ENCODE measurements at places on chromosomes 1 and 21.
A peak's percentile ranks its signal among the peaks of the same experiment; 100 is the strongest.

DNA sequence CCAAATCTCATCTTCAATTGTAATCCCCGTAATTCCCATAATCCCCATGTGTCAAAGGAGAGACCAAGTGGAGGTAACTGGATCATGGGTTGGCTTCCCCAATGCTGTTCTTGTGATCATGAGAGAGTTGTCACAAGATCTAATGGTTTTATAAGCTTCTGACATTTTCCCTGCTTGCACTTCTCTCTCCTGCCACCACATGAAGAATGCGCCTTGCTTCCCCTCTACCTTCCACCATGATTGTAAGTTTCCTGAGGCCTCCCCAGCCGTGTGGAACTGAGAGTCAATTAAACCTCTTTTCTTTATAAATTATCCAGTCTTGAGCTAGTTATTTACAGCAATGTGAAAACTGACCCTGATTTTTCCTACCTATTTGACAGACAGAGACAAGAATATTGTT lies 162.5 kb upstream of the SYT6 start:
- DNase-seq, result no peak
- no peaks in the 10 kb centered on the region for H3K27me3 ChIP-seq
- H3K4me1 ChIP-seq, result no peaks in the 10 kb centered on the region

DNA sequence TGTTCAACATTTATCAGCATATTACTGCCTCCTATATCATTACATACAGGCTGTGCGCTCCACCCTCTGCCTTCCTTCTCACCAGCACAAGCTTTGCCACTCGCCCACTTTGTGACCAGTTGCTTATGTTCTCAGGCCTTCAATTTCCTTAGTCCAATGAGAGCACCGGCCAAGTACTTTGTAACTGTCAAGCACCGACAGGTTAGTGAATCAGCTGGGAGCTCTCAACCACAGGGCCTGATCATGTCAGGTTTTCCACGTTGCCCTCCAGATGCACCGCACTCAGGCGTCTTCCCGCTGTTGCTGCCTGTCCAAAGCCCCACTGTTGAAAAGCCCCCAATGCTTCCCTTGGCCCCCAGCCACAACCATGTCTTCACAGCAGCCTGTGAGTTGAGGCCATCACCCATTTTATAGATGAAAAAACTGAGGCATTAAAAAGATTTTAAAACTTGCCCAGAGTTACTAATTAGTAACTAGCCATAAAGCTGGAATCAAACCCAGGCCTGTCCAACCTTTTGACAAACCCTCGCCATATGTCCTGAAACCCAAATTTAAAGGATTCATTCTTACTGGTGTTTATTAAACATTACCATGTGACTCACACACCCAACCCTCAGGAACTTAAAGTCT lies 3.4 kb upstream of the KCNN3 start:
- H3K4me1 ChIP-seq, result peaks cover 16% of the 10 kb centered on the region
- H3K27ac ChIP-seq, result no peak overlapping the region
- no peak for DNase-seq

DNA sequence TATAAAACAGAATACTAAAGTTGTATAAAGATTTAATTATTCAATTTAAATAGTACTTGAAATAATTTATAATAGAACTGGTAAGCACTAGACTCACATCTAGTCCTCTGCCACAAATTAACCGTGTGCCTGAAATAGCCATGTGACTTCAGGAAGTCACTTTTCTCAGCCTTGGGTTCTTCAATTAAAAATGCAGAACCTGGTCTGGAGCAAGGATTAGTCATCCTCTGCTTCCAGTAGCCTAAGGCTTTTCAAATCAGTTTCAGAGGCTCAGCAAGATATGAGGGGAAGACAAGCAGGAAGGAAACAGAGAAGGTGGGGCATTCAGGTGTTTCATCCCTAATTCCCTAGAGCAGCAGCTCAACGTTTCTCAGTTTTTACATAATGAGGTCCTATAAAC lies 23.0 kb downstream of the DPH5 start:
- H3K27ac ChIP-seq, result no peak overlapping the region
- no peak overlapping the region for H3K4me3 ChIP-seq
- DNase-seq, result no peak
- H3K36me3 ChIP-seq, result no peaks in the 10 kb centered on the region
- no peaks in the 10 kb centered on the region for H3K4me1 ChIP-seq

DNA sequence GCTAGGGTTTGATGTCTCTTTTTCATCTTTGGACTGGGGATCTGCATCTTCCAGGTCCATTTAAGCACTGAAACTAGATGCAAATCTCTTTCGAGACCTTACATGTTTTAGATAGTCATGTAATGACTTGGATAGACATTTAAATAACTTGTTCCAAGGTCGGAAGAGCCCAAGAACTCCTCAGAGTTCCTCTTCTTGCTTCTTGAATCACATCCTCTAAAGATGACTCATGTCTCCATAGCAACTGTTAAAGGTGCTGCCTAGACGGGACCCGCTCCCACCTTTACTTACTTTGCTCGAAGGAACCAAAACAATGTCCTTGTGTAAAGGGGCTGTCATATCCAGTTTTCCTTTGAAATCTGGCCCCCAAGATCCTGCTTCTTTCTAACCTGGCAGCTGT lies 130.0 kb downstream of the EDEM3 start:
- H3K4me1 ChIP-seq, result peaks cover 2% of the 10 kb centered on the region
- no peak overlapping the region for H3K4me3 ChIP-seq
- DNase-seq, result no peak
- no peaks in the 10 kb centered on the region for H3K27me3 ChIP-seq
- no peaks in the 10 kb centered on the region for H3K36me3 ChIP-seq

- no peaks in the 10 kb centered on the region for H3K4me1 ChIP-seq
- DNase-seq, result no peak
- no peak overlapping the region for H3K27ac ChIP-seq
- H3K27me3 ChIP-seq, result no peaks in the 10 kb centered on the region
- H3K36me3 ChIP-seq, result no peaks in the 10 kb centered on the region
These were observed 78.8 kb upstream of the C1orf105 start for GRCh38 chr1:172341697-172342096.

DNA sequence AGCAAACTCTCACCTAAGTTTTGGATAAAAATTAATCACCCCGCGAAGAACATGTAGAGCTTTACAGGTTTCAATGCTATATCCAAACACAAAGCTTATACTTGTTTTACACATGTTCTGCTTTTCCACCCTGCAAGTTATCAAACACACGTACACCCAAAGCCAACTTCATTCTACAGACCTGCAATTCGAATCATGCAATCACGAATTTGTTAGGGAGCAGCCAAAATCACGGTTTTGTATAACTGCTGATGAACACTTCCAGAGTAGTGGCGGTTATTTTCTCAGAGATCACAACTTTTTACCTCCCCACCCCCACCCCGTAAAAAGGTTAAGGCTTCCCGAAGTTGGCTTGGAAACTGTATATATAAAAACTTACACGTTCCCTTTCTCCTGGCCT lies 1.4 kb downstream of the HMGN1 start:
- no peaks in the 10 kb centered on the region for H3K27me3 ChIP-seq
- H3K4me3 ChIP-seq, result peak overlapping the region; percentile 79
- H3K4me1 ChIP-seq, result no peaks in the 10 kb centered on the region
- DNase-seq, result no peak
- peak overlapping the region; percentile 95 for H3K27ac ChIP-seq

GRCh38 chr1:109283748-109284600 lies 1.0 kb upstream of the PSRC1 start:
- no peak for DNase-seq
- no peaks in the 10 kb centered on the region for H3K27me3 ChIP-seq

- H3K4me3 ChIP-seq, result no peak overlapping the region
- no peaks in the 10 kb centered on the region for H3K4me1 ChIP-seq
- H3K27me3 ChIP-seq, result no peaks in the 10 kb centered on the region
- H3K36me3 ChIP-seq, result no peaks in the 10 kb centered on the region
These were observed 71.3 kb upstream of the PKN2 start for GRCh38 chr1:88612773-88613172.

DNA sequence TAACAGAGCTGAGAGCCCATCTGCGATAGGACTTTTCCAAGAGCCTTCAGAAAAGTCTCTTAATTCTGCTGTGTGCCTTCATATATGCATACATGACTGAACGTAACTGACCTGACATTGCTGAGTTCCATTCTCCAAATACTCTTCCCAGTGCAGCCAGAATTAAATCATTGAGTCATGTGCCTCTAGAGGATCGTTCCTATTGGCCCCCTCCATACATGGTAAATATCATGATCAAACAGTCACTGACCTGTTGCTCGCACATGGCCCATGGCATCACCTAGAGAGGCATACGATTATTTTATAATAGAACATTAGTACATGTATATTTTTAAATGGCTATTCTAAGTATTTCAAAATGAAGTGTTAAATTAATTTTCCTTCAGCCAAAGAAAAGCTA lies 186.8 kb downstream of the PBX1 start:
- H3K27me3 ChIP-seq, result no peaks in the 10 kb centered on the region
- no peaks in the 10 kb centered on the region for H3K36me3 ChIP-seq
- no peak overlapping the region for H3K27ac ChIP-seq
- no peak for DNase-seq
- H3K4me3 ChIP-seq, result no peak overlapping the region
- peaks cover 23% of the 10 kb centered on the region for H3K4me1 ChIP-seq

GRCh38 chr1:84763912-84764680 lies 73.8 kb upstream of the SSX2IP start:
- H3K36me3 ChIP-seq, result no peaks in the 10 kb centered on the region
- no peak overlapping the region for H3K27ac ChIP-seq
- DNase-seq, result no peak
- no peaks in the 10 kb centered on the region for H3K4me1 ChIP-seq
- no peaks in the 10 kb centered on the region for H3K27me3 ChIP-seq

DNA sequence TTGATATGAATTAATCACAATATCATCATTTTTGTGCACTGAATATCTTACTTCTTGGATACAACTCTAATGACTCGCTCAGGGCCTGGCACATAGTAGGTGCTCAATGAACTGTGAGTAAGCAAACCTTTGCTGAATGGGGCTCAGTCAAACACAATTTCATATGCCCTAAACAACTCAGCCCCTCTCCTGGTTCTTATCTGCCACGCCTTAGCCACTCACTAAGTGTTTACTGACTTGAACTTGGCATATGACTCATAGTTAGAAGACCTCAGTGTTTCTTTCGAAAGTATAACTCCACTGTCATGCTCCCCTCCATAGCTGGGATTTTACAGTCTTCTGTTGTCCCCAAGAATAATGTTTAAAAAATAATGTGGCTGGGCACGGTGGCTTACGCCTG lies 4.8 kb upstream of the IFNLR1 start:
- H3K27me3 ChIP-seq, result no peaks in the 10 kb centered on the region
- DNase-seq, result no peak
- H3K27ac ChIP-seq, result no peak overlapping the region
- no peak overlapping the region for H3K4me3 ChIP-seq
- no peaks in the 10 kb centered on the region for H3K36me3 ChIP-seq
- no peaks in the 10 kb centered on the region for H3K4me1 ChIP-seq

GRCh38 chr1:67764633-67765032 lies 68.6 kb downstream of the GNG12 start:
- H3K36me3 ChIP-seq, result no peaks in the 10 kb centered on the region
- no peak for DNase-seq
- H3K27ac ChIP-seq, result no peak overlapping the region
- no peak overlapping the region for H3K4me3 ChIP-seq
- peaks cover 4% of the 10 kb centered on the region for H3K4me1 ChIP-seq
- no peaks in the 10 kb centered on the region for H3K27me3 ChIP-seq

- H3K36me3 ChIP-seq, result no peaks in the 10 kb centered on the region
- DNase-seq, result no peak
- no peak overlapping the region for H3K4me3 ChIP-seq
- H3K27ac ChIP-seq, result no peak overlapping the region
- no peaks in the 10 kb centered on the region for H3K27me3 ChIP-seq
These were observed 145.2 kb upstream of the SPATA6 start for GRCh38 chr1:48617252-48617651.

GRCh38 chr1:28313702-28314546 lies 14.9 kb upstream of the MED18 start:
- no peaks in the 10 kb centered on the region for H3K36me3 ChIP-seq
- peak; percentile 86 for DNase-seq
- peaks cover 11% of the 10 kb centered on the region for H3K4me1 ChIP-seq
- H3K27ac ChIP-seq, result peak overlapping the region; percentile 24
- H3K27me3 ChIP-seq, result no peaks in the 10 kb centered on the region

DNA sequence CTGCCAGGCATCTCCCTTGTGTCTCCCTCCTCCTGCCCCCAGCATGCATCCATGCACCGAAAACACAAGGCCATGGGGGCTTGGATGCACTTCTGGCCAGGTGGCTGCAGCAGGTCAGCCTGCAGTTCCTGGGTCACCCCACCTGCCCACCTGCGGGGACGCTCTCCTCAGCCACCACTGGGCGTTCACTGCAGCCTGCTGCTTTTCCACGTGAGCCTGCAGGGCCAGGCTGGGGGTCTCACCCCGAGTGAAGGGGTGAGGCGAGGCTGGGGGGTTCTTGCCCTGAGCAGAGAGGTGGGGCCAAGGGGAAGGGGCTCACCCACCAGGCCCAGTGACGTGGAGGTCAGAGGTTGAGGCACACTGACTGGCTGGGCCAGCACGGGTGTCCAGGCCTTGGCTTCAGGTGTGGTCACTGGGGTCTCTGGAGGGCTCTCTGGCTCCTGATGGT lies 64.6 kb downstream of the WNT9A start:
- peak; percentile 46 for DNase-seq
- no peak overlapping the region for H3K27ac ChIP-seq
- no peak overlapping the region for H3K4me3 ChIP-seq
- no peaks in the 10 kb centered on the region for H3K4me1 ChIP-seq
- no peaks in the 10 kb centered on the region for H3K36me3 ChIP-seq

DNA sequence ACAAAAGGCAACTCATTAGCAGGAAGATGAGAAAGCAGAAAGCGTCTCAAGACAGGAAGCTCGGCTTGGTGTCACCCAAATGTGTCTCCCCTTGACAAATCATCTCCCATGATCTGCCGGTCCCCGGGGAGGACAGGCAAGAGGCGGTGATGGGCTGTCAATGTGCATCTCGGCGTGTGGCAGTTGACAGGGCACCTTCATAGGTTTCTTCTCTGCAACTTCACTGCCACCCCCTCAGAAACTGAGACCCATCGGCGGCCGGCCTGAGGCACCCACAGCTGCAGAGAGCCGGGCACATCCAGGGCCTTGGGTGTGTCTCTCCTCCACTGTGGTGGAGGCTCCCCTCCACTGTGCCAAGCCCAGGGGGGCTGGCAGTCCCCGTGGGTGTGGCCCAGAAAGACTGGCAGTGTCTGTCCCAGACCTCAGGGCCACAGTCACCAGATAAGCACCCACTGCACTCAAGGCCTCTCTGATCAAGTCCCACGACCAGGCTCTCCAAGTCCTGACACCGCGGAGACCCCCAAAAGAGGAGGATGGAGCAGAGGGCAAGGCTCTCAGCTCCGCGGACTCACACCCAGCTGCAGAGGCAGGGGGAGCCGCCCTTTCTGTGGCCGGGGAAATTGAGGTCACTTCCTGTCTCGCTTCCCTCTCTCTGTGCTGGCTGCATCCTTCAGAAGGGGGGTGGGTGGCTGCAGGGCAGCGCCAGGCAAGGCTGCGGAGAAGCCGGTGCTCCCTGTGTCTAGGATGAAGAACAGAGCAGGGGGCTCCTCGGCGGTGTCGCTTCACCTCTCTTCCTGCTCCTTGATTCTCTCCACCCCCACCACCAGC lies 39.6 kb upstream of the LBR start:
- H3K27ac ChIP-seq, result peak overlapping the region; percentile 77
- H3K36me3 ChIP-seq, result no peaks in the 10 kb centered on the region
- H3K4me3 ChIP-seq, result no peak overlapping the region

- no peak overlapping the region for H3K4me3 ChIP-seq
- no peaks in the 10 kb centered on the region for H3K4me1 ChIP-seq
- H3K27me3 ChIP-seq, result no peaks in the 10 kb centered on the region
- DNase-seq, result no peak
These were observed 200.8 kb upstream of the ST6GALNAC5 start for GRCh38 chr1:76666499-76666898.
